ENCODE measurements at places on chromosomes 4 and X.

- peaks cover 4% of the 10 kb centered on the region for H3K36me3 ChIP-seq
- H3K4me3 ChIP-seq: no peak overlapping the region
- H3K27ac ChIP-seq: no peak overlapping the region
- no peaks in the 10 kb centered on the region for H3K27me3 ChIP-seq
- no peak for DNase-seq
Observed at GRCh38 chr4:3213106-3213425, 35.9 kb upstream of the MSANTD1 start.

- no peaks in the 10 kb centered on the region for H3K27me3 ChIP-seq
- H3K4me3 ChIP-seq: no peak overlapping the region
- H3K4me1 ChIP-seq: no peaks in the 10 kb centered on the region
- H3K36me3 ChIP-seq: no peaks in the 10 kb centered on the region
- no peak for DNase-seq
Observed at GRCh38 chrX:138651494-138651893, 60.0 kb downstream of the FGF13 start.

- H3K27me3 ChIP-seq: no peaks in the 10 kb centered on the region
- no peaks in the 10 kb centered on the region for H3K4me1 ChIP-seq
- no peak overlapping the region for H3K4me3 ChIP-seq
- H3K27ac ChIP-seq: no peak overlapping the region
- DNase-seq: no peak
Observed at GRCh38 chrX:96578781-96579180, 105.9 kb upstream of the DIAPH2 start.

GRCh38 chrX:35743331-35743730 is 54.8 kb upstream of the MAGEB16 start:
- DNase-seq: no peak
- no peaks in the 10 kb centered on the region for H3K27me3 ChIP-seq
- H3K4me1 ChIP-seq: no peaks in the 10 kb centered on the region
- H3K27ac ChIP-seq: no peak overlapping the region
- no peaks in the 10 kb centered on the region for H3K36me3 ChIP-seq

- H3K27me3 ChIP-seq: no peaks in the 10 kb centered on the region
- H3K27ac ChIP-seq: no peak overlapping the region
- H3K36me3 ChIP-seq: no peaks in the 10 kb centered on the region
- peaks cover 7% of the 10 kb centered on the region for H3K4me1 ChIP-seq
- no peak overlapping the region for H3K4me3 ChIP-seq
Observed at GRCh38 chr4:48334900-48335384, 6.4 kb upstream of the SLAIN2 start.

DNA sequence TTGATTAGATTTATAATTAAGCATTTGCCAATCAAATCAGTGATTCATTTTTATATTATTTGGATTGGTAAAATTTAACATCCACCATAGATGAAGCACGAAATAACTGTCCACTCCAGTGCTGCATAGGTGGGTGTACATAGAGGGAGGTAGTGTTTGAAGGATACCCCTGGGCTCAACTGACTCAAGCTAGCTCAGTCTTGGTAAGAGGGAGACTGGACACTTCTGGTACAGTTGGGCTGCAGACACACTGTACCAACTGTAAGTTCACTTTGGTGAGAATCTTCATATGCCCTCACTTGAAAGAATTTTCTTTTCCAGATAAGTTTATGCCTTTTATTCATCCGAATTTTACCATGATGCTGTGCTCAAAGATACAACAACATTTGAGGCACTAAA is 48.6 kb upstream of the UGT2B15 start:
- no peaks in the 10 kb centered on the region for H3K4me1 ChIP-seq
- H3K36me3 ChIP-seq: no peaks in the 10 kb centered on the region
- no peak overlapping the region for H3K4me3 ChIP-seq
- no peak overlapping the region for H3K27ac ChIP-seq
- no peaks in the 10 kb centered on the region for H3K27me3 ChIP-seq
